Hypothalamus (tissue), 51 donors: ENCODE measurements at places on chromosomes 7 and 10.

DNA sequence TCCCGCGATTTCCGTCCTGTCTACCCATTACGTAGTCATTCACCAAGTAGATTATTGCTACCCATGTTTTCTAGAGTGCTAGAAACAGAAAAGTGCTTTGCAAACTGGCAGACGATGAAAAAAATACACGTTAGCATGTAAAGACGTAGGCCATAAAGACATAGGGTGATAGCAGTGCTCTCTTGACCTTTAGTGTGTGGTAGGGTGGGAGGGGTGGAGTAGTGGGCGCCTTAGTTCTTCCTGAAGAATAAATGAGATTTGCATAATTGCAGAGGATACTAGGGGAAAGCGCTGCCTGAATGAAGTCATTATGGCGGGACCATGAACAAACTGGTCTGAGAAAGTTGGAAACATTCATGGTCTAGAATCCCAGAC, 948 bp downstream of the ZNF485 start:
- DNase-seq, result no peak

GRCh38 chr7:66549466-66549865, 79.2 kb upstream of the KCTD7 start:
- DNase-seq, result no peak

GRCh38 chr7:98423043-98423442, 22.2 kb upstream of the BAIAP2L1 start:
- DNase-seq, result no peak

GRCh38 chr10:100353770-100354485, 6.9 kb downstream of the SCD start:
- DNase-seq, result no peak

- no peak for DNase-seq
Measured at GRCh38 chr10:90420637-90421318, 437.1 kb downstream of the HTR7 start.

- no peak for DNase-seq
Measured at GRCh38 chr10:44195112-44196007, 189.5 kb downstream of the CXCL12 start.

DNA sequence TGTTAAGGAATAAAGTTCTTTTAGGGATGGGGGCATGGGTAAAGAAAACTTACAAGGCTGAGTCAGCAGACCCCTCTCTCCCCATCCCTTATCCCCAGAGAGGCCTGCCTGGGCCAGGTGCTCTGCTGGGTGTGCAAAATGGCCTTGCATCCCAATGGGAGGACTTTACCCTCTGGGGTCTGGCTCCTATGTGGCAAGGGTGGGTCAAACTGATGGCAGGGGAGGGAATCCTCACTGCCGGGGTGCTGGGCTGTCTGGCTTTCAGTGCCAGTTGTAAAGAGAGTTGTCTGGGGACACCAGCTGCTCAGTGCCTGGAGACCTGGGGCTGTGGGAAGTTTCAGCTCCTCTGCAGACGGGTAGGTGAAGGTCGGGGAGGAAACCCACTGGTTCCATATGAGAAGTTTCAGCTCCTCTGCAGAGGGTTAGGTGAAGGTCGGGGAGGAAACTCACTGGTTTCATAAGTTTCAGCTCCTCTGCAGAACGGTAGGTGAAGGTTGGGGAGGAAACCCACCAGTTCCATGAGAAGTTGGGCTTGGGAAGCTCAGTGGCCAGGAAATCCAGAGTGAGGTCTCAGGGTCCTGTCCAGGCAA, 127.2 kb upstream of the PODXL start:
- DNase-seq, result no peak

DNA sequence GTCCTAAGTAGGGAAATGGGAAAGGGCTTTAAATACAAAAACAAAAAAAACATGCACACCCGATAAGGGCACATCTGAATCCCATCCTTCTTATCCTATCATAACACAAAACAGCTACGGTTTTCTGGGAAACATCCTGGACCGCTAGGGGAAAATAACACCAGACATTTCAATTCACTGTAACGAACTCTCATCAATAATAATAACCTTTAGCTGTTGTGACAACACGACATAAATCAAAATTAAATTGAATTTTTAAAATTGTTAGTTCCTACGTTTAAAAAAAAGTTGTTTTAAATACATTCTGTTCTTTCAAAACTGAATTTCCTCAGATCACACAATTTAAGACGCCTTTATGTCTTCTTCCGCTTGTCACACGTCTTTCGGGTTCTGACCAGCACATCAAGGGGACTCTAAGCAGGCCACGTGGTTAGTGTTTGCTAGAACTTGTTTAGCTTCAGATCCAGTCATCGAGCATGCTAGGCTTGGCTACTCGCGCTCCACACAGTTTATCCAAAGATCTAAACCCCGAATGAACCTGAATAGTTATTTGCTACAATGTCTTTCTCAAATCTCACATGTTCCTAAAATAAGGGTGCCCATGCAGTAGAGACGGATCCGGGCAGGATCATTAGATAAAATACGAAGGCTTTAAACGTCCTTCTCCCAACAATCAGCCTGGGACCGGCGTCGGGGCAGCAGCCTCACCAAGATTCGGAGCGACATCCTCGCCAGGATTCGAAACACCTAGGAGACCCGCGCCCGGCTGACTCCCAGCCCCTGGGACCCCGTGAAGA, 839 bp downstream of the IKZF5 start:
- no peak for DNase-seq

GRCh38 chr10:82089327-82089726, 214.3 kb downstream of the NRG3 start:
- no peak for DNase-seq

DNA sequence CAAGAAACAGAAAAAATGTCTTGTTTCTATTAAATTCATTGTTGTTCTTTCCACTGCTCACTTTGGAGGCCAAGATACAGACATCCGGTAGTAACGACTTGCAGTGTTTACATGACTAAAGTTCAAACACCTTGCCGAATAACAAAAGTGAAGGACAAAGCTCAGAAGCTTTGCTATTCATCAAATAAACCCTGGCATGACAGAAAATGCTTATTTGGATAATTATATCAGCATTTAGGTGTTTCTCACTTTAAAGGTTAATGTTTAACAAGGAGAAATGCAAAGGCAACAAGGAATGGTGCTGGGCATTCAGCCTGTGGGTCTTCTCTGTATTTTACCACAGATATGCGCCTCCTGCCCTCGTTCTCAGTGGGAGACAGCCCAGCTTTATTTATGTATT, 5.4 kb upstream of the PTF1A start:
- no peak for DNase-seq

GRCh38 chr10:86333826-86334487, 32.6 kb downstream of the GRID1 start:
- no peak for DNase-seq

- DNase-seq, result no peak
Measured at GRCh38 chr10:64699244-64699643, 1178.0 kb downstream of the REEP3 start.

DNA sequence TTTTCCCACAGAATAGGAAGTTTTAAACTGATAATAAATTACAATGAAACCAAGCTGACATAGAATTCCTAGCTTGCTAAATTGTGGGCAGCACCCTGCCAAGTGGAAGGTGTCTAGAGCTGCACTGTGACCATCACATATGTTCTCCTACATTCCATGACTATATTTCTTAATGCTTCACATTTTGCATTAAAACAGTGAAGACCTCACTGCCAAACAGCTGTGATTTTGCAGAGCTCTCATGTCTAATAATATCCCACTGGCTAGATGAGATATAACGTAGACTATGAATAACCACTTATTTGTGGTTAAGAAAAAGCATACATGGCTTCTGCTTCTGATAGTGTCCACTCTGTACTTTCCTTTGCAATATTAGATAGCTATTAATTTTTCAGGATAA, 228.3 kb upstream of the TEX47 start:
- no peak for DNase-seq

DNA sequence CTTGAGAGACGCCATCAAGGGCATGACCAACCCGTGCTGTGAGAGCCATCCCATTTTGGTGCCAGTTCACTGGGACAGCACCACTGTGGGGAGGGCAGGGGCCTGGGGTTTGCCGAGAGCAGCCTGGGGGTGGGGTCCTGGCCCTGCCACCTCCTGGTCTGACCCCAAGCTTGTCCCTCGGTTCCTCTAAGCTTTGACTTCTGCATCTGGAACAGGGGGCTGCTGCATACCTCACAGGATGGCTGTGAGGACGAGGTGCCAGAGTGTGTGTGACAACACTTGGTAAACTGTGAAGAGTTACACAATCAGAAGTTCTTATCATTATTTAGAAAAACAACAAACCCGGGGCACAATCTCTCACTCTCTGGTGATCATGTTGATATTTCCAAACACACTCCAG, 89.9 kb downstream of the CRTAC1 start:
- no peak for DNase-seq

DNA sequence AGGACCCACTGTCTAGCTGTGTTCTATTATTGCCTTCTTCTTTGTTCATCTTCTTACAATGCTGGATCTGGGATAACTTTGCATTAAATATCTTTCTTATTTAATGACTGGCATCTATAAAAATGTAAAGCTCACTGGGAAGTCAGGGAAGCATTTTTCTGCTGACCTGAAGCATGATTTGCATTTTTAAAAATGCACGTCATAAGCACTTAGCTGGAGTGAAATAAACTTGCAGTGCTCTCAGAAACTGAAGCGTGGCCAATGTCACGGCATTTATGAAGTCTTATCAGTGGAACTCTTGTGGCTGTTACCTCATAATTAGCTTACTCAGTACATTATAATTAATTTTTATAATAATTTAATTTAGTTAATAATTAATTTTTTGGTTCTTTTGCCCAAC, 59.1 kb downstream of the FRMD4A start:
- no peak for DNase-seq

GRCh38 chr10:118546479-118546878, 49.0 kb downstream of the PRLHR start:
- DNase-seq, result no peak

GRCh38 chr7:6650086-6650485, 13.0 kb downstream of the ZNF316 start:
- DNase-seq, result no peak

DNA sequence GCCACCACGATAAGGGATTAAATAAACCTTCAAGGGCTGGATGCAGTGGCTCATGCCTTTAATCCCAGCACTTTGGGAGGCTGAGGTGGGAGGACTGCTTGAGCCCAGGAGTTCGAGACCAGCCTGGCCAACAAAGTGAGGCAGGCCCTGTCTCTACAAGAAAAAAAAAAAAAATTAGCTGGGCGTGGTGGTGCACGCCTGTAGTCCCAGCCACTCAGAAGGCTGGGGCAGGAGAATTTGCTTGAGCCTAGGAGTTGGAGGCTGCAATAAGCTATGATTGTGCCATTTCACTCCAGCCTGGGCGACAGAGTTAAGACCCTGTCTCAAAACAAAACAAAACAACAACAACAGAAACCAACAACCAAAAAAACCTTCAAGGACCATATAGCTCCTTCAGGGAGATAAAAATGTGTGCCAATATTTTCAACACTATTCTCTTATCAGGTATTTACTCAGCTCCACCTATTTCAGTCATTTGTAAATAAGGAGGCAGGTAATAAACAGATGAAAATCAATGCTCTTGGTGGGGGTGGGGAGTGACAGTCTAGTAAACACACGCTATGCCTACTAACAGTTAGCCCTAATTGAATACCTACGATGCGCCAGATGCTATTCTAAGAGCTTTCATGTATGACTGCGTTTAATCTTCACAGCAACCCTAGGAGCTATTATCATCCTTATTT, 13.2 kb downstream of the BAIAP2L1 start:
- DNase-seq, result no peak

DNA sequence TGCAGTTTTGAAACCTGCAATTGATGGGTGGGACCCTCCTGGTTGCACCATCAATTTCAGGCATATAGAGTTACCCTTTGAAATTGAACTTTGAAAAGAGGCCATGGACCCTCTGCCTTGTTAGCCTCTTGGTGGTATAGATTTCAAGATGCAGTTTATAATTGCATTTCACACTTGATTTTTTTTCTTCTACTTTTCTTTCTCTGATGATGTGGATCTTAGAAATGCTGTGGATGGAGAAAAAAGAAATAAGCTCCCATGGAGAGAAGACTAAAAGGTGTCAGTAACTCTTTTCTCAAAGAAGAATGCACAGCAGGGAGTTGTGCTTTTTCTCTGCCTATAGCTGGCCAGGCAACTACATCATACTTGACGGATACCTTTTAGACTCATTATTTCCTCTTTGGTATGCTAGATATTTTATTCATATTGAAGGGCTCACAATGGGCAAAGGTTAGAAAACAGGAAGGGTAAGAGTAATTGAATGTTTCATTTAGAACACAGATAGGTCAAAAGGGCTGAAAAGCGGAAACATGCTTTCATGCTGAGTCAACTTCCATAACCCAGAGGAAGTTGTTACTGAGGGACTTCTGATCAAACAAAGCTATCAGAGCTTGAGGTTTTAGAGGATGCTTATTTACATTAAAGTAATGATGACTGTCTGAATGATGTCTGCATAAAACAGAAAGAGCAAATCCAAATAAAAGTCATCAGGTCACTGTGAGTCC, 773.2 kb upstream of the LRRN3 start:
- no peak for DNase-seq

- no peak for DNase-seq
Measured at GRCh38 chr7:115478426-115478825, 552.1 kb downstream of the TFEC start.

GRCh38 chr10:71587941-71588573, 131.5 kb downstream of the C10orf105 start:
- no peak for DNase-seq

- DNase-seq, result no peak
Measured at GRCh38 chr7:132739271-132739955, 163.1 kb upstream of the PLXNA4 start.

GRCh38 chr7:37212556-37212955, 236.1 kb downstream of the ELMO1 start:
- DNase-seq, result no peak
